ENCODE measurements at places on chromosomes 5 and 9.

- H3K27me3 ChIP-seq = no peaks in the 10 kb centered on the region
- DNase-seq = no peak
- no peaks in the 10 kb centered on the region for H3K4me1 ChIP-seq
- no peak overlapping the region for H3K27ac ChIP-seq
Measured at GRCh38 chr5:111134864-111135263, 42.7 kb downstream of the WDR36 start.

DNA sequence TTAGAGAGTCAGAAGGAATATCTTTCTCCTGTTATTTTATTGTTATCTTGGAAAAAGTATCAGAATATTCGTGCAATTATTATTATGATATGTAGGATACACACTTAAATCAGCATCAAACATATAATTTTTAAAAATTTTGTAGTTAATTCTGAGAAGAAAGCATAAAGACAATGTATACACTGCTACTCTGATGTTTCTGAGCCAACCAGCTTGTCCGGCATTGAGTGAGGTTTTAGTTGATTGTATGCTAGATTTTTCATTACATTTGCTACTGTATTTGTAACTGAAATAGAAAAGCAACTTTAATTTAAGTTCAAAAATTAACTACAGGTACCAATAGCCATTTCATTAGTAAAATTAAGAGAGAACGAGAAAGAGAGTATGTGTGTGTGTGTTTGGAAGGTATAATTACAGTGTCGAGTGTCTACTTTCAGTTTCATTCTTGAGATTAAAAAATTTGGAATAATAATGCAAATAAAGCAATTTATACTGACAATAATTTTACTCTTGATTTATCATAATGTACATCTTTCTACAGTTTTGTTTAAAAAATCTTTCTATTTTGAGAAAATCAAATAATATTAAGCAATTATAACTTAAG is 160.4 kb upstream of the CDH12 start:
- H3K36me3 ChIP-seq = no peaks in the 10 kb centered on the region
- no peak overlapping the region for H3K27ac ChIP-seq
- H3K4me3 ChIP-seq = no peak overlapping the region
- no peaks in the 10 kb centered on the region for H3K27me3 ChIP-seq
- no peaks in the 10 kb centered on the region for H3K4me1 ChIP-seq
- no peak for DNase-seq

DNA sequence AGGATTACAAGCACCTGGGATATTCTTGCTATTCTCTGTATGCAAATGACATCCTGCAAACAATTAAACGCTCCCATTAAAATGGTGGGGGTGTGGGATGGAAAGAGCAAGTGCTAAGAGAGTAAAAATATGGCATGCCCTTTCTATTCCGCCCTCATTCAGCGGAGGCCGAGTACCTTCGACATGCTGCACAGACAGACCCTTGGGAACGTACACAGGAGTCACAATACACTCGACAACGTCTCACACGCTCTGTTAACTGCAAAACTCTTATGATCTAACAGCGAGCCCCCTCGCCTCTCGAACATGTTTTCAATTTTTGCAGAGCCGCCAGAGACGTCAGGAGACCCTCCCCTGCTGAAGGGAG is 322.2 kb downstream of the CEMIP2 start:
- no peaks in the 10 kb centered on the region for H3K36me3 ChIP-seq
- H3K4me1 ChIP-seq = peaks cover 7% of the 10 kb centered on the region
- DNase-seq = no peak
- H3K27ac ChIP-seq = no peak overlapping the region
- no peak overlapping the region for H3K4me3 ChIP-seq

DNA sequence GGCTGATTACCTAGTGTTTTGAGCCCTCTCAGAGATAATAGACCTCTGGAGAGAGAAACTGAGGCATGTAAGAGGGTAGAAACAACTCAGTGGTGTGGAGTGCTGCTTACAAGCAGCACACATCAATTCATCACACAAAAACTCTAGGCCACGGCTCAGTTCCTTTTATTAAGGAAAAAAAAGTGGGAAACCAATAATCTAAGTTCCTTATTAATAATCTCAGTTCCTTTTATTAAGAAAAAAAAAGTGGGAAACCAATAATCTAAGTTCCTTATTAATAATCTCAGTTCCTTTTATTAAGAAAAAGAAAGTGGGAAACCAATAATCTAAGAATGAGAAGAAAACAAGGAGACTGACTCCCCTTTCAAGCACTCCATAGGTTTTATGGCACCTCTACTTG is 28.0 kb downstream of the TXNDC8 start:
- no peaks in the 10 kb centered on the region for H3K36me3 ChIP-seq
- H3K4me3 ChIP-seq = no peak overlapping the region
- H3K4me1 ChIP-seq = no peaks in the 10 kb centered on the region

DNA sequence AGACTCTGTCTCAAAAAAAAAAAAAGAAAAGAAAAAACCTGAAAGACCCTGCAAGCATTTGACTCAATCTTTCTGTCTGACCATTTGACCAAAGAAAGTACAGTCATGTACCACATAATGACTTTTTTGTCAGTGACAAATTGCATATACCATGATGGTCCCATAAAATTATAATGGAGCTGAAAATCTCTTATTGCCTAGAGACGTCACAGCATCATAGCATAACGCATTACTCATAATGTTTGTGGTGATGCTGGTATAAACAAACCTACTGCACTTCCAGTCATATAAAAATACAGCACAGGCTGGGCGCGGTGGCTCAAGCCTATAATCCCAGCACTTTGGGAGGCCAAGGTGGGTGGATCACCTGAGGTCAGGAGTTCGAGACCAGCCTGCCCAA is 10.5 kb downstream of the ECM2 start:
- no peaks in the 10 kb centered on the region for H3K36me3 ChIP-seq
- H3K4me1 ChIP-seq = no peaks in the 10 kb centered on the region
- no peaks in the 10 kb centered on the region for H3K27me3 ChIP-seq
- H3K27ac ChIP-seq = no peak overlapping the region
- DNase-seq = no peak

GRCh38 chr5:150469718-150470469 is 20.4 kb upstream of the RPS14 start:
- no peaks in the 10 kb centered on the region for H3K27me3 ChIP-seq
- no peak overlapping the region for H3K27ac ChIP-seq
- DNase-seq = peak; percentile 67
- no peaks in the 10 kb centered on the region for H3K4me1 ChIP-seq
